Head of caudate nucleus (tissue), 42 donors: ENCODE measurements at places on chromosomes 1 and 21.

DNA sequence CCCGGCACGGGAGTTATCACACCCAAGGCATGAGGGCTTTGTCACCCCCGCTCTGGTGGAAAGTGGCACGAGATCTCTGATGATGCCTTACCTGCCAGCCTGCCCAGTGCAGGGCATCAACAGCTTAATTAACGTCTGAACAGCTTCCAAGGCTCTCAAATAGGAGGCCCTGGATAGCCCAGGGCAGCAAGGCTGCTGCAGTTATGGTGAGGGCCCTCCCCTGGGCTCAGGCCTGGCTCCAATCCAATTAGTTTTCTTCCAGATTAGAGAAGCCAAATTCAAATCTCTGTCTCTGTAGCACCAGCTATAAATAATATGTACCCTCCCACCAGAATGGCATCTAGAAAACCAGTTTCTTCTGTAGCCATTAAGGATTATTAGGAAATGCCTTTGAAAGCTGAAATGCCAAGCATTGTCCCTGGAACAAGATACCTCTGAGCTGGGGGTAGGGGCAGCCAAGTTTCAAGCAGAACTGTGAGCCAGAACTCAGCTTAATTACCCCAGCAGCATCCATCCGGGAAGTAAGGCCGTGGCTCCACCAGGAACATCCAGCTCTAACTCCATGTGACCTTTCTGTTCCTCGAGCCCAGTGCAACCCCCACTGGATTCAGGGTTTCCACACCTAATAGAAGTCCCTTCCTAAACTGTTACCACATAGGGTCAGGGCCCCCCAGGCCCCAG lies 12.5 kb downstream of the QSOX1 start:
- no peak for DNase-seq

GRCh38 chr1:165036403-165036802 lies 320.1 kb downstream of the LMX1A start:
- no peak for DNase-seq

- DNase-seq = no peak
These were observed 149.9 kb downstream of the MRPL39 start for GRCh38 chr21:25457411-25457810.

DNA sequence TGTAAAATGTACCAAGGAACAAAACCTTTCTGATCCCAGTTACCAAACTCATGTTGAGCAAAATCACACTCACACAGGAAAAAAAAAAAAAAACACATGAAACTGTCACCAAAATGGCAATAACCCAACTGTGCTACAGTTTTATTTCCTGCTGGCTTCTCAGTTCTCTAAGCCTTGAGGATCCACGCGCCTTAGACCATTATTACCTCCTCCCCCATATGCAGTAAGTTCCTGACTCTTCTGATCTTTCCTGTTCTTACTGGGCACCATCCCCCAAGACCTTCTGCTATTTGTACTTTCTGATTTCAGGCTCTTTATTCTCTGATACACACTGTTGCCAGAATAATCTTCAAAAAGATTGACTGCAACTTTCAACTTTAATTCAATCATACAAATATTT lies 79.6 kb downstream of the SLC45A1 start:
- DNase-seq = no peak

GRCh38 chr1:204045430-204045829 lies 27.5 kb upstream of the SOX13 start:
- DNase-seq = no peak

DNA sequence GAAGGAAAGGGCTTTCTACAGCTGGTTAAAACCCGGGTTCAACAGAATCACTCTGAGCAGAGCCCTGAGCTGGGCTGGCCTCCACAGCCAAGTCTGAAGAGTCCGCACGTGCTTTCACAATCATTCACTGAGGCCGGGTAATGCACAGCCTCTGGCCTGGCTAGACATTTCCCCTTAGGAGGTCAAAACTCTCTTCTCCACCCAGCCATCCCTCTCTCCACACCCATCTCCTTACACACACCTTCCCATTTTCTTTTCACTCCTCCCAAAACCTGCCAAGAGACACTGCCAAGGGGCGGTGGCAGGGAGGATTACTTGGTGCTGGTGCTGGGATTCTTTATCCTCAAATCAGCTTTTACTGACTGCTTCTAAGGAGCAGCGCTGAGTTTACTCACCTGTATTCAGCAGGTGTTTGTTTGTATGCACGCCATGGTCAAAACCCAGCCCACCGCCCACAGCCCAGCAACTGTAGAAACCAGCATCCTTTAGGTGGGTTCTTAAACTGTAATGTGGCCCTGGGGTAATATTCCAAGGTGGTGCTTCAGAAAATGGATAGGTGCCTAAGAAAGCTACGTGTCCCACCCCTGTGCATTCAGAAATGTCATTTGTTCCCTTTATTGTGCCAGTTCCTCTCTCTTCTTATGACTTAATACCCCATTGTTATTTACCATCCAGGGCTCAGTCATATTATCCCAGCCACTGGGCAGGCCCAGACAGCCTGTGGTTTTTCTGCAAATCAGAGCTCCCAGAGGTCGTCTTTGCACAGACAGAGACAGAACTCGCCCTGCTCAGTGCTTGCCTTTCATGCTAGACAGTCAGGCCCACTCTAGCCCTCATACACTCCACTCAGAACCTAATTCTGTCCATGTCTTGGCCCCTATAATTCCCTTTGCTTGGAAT lies 80.2 kb downstream of the ADSS2 start:
- DNase-seq = no peak

DNA sequence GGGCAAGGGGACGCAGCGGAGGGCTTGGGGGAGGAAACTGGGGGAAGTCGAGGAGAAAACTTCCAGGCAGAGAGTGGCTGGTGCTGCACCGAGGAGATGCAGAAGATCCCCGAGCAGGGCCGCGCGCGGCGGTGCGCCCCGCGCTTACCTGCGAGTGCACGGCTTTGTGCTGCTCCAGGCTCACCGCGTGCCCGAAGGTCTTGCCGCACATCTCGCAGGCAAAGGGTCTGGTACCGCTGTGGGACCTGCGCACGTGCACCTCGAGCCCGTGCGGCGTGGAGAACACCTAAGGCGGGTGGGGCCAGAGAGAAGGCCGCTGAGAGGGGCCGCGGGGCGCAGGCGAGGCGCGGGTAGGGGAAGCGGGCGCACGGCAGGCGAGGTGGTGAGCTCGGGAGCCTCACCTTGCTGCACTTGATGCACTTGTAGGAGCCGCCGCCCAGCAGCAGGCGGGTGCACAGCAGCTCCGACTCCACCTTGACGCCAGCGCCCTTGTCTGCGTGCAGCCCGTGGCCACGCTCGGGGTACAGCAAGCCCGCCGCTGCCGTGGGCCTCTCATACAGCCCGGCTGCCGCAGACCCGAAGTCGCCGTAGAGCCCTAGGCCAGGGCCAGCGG lies 6.4 kb downstream of the GFI1 start:
- no peak for DNase-seq

DNA sequence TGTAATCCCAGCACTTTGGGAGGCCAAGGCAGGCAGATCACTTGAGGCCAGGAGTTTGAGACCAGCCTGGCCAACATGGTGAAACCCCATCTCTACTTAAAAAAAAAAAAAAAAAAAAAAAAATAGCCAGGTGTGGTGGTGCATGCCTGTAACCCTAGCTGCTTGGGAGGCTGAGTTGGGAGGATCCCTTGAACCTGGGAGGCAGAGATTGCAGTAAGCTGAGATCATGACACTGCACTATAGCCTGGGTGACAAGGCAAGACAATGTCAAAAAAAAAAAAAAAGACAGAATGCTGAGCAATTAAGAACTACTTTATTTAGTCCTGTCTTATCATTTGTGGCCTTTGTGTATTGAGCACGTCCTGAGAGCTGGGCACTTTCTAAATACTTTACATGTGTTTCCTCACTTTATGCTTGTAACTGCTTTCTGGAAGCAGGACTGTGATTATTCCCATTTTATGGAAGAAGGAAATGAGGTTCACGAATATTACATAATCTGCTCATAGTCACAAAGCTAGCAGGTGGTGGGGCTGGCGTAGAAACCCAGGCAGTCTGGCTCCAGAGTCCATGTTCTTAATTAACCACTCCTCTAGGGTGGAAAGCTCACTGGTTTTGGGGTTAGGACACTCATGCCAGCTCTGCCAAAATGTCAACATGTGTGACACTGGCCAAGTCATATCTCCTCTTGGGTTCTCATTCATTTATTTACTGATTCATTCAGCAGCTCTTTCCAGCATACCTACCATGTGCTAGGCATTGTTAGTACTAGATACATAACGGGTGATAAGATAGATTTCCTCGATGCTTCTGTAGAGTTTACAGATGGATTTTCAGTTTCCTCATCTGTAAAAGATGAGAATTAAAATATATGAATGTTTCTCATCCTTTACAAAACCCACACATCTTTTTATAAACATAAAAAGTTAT lies 57.7 kb downstream of the DDR2 start:
- no peak for DNase-seq

DNA sequence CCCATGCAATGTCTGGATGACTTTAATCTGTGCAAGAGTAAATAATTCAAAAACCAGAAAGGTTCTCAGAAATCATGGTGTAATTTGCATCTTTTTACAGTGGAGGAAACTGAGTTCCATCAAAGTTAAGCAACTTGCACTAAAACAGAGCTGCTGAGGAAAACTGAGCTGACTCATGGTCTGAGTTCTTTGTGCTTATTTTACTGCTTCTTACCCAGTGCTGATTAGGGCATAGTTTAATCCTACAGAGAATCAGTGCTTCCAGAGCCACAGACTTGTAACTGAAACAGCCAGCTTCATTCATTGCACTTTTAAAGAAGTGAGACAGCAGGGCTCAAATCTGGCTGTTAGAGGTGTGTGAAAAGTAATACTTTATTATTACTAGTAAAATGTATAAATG lies 10.9 kb upstream of the RWDD3 start:
- DNase-seq = no peak

- no peak for DNase-seq
These were observed 13.0 kb downstream of the CAMSAP2 start for GRCh38 chr1:200751717-200752116.

DNA sequence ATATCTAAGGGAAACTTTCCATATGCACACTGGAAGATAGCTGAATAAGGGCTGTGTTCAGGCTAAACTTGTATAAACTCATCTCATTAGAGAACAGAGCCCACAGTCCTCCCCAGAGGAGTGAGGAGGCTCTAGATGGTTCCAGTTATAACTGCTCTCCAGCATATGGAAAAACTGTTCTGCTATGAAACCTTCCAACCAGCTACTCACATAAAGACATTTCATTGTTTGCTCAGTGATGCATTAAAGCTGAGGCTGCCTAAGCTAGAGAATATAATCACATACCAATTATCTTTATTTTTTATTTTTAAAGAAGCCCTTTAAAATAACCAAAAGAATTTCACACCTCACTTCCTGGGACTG lies 13.3 kb downstream of the AHCYL1 start:
- no peak for DNase-seq
